NCI-H446 treated with DMSO at 0.1 percent for 48 hours (cell line): ENCODE measurements at places on chromosomes 4 and X.

DNA sequence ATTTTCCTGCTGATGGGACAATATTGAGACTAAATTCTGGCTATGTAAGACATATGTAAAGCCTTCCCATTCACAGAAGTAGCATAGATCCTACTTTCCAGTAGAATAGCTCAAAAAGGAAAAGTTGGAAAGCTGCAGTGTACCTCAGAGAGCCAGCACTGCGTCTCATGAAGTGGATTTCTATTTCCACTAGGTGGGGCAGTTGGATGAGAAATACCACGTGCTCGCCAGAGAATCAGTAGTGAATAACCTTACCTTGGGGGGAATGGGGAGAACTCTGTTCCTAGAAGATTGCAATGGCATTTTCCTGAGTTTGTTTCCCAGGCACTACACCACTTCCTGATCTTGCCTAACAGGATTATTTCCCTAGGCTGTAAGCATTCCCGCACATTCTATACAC lies 907.1 kb downstream of the FSTL5 start:
- DNase-seq = no peak

- DNase-seq = no peak
These were observed 371.7 kb downstream of the BCOR start for GRCh38 chrX:39725928-39726619.

- no peak for DNase-seq
These were observed 68.7 kb downstream of the APBB2 start for GRCh38 chr4:41145571-41146078.

- peak; percentile 45 for DNase-seq
These were observed 1196.7 kb downstream of the RAPGEF2 start for GRCh38 chr4:160299608-160300007.

DNA sequence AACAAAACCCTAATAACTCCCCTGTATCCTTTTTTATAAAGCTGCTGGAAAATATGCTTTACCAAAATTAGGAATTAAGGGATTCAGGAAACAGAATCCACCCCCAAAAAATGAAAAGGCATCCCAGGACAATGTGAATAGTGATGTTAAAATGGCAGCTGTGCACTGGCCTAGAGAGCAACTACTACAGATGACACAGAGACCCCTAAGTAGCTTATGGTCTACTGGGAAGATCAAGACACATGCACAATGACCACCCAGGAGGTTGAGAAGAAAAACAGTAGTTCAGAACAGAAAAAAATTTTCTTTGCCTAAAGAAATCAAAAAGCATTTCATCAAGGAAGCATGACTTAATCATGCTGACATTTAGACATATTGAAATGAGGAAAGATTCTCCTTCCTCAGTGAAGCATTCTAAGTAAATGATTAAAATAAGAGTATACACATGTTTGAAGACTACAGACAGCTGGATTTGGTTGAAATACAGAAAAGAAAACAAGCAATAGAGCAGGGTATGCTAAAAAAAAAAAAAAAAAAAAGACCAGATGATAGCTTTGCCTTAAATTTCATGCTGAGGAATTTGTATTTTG lies 117.3 kb downstream of the WDFY3 start:
- no peak for DNase-seq

DNA sequence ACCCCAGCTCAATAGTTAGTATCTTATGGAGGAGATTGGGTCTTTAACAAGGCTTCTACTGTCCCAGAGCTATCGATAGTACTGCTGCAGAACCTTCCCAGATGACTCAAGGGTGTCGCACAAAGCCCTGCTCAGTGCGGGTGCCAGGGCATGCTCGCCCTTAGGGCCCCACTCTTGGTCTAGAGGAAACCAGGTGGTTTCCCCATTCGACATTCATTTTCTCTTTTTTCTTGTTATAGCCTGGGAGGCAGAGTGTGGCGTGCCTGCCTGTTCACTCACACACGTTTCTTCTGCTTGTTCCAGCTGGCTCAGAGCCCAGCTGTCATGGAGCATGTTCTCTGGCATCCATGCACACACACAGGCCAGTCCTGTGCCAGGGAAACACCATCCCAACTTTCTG lies 144.5 kb downstream of the SMIM20 start:
- DNase-seq = peak; percentile 33

- peak; percentile 1 for DNase-seq
These were observed 317.7 kb upstream of the NOCT start for GRCh38 chr4:138697851-138698250.

DNA sequence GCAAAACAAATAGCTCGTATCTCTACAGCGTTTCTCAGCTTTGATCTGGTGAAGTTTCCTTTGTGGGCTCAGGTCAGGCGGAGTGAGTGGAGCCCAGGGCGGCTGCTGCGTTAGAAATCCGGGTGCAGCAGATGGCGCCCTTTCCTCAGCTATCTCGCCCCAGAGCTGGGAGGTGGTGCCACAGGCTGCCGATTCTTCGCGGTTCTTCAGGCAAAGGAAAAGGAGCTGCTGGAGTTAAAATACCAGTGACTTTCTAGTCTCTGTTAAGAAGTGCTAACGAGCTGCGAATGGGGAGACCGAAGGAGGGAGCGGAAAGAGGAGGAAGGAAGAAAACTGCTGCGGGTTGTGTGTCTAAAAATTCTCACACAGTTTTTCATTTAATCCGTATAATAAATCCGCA lies 114.6 kb downstream of the CPE start:
- no peak for DNase-seq

DNA sequence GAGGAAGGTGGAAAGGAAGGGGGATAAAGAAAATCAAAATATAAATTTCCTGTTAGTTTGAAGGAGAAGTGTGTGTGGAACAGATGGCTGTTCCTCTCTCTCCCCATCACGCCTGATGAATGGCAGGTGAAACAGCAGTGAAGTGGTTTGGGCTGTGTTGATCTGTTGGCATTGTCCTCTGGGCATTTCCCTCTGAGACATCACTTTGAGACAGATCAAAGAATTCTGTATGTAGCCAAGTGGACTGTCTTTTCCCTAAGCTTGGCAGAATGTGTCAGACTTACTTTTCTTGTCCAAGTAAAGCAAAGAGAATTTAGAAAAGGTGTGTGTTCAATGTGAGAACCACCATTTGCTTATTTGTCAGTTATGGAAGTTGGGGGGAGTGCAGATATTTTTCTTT lies 47.5 kb downstream of the SEPTIN11 start:
- peak; percentile 23 for DNase-seq

DNA sequence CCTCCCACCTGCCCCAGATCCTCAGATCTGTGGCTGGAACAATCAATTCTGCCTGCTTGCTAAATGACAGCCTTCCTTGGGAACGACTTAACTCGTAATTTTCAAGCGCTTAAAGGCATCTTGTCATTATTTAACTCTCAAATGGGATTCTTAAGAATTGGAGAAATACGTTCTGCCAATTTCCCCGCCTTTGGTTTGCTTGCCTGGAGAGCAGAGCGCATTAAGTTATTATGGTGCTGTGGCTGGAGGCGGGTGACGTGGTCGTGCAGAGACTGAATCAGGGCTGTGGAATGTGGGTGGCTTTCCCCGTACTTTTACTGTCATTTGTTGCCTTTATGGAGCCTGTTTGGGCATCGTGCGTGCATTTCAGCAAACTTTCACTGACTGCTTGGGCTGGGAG lies 78.9 kb upstream of the PSAPL1 start:
- DNase-seq = no peak

- no peak for DNase-seq
These were observed 2.8 kb downstream of the NHS start for GRCh38 chrX:17377795-17378194.

DNA sequence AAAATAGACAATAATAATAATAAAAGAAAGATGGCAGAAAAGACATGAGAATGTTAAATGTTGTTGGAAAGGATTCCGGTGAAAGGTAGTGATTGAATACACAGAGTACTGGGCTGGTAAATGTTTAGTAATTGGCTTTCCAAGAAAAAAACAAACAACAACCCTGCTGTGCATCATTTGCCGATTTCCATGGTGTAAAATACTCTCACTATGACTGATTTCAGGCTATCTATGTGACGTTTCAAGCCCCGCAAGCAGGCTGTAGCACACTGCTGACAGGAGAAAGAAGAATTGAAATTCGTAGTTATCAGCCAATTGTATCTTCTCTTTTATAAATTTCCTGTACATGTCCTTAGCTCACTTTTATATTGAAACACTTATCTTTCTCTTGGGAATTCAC lies 13.6 kb upstream of the SEPTIN6 start:
- no peak for DNase-seq

GRCh38 chrX:70253377-70254062 lies 6.5 kb downstream of the P2RY4 start:
- no peak for DNase-seq

DNA sequence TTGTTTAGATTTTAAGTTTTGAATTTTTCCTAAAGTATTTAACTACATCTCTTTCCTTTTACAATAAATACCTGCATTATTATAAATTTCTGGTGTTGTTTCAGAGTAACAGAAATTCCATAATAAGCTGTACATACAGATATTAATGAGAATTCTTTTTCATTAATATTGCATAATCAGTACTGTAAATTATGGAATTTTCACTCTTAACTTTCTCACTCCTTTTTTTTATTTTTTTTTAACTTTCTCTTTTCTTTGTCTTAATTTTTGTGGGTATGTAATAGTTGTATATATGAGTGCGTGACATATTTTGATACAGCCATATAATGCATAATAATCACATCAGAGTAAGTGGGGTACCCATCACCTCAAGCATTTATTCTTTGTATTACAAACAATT lies 110.5 kb downstream of the KLHL8 start:
- DNase-seq = no peak

DNA sequence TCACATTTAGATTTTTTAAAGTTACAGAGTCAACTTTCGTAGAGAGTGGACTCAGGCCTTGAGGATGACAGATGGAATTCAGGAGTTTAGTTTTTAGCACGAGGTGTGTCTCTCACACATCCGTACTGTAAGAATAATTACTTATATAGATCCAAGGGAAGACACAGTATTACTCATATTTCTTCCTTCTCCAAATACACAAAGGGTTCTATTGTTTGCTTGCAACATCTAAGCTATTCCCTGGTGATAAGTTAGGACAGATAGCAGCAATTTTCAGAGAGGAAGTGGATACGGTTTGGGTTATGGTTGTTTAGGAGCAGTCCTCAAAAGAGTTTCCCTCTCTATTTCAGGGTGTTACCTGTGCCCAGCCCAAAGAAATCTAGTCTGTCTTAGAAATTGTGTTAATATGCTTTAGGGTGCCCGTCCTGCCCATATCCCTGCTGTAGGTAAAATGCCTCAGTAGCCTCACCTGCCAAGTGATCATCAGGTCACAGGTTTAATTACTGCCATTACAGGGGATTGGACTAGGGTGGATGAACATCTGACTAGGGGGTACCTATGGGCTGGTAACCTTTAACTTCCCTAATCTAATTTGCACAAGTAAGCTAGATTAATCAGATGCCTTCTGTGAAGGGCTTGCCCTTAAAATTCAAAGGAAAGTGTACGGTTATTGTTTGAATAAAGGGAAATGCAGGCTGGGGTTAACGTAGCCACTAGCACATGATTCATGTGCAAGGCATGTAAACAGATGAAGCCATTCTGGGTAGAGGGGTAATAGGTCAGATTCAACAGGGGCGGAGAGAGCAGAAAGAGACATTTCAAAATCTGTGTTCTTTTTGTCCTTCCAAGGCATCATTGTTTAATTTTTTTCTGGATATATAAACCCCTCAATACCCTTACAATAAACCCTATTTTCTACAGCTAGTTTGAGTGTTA lies 8.7 kb upstream of the PPP3CA start:
- DNase-seq = no peak

GRCh38 chr4:76523593-76523992 lies 88.6 kb downstream of the SHROOM3 start:
- DNase-seq = no peak

GRCh38 chr4:163269869-163270268 lies 62.5 kb downstream of the NPY1R start:
- DNase-seq = no peak

GRCh38 chr4:38509551-38509950 lies 154.4 kb upstream of the KLF3 start:
- DNase-seq = no peak

DNA sequence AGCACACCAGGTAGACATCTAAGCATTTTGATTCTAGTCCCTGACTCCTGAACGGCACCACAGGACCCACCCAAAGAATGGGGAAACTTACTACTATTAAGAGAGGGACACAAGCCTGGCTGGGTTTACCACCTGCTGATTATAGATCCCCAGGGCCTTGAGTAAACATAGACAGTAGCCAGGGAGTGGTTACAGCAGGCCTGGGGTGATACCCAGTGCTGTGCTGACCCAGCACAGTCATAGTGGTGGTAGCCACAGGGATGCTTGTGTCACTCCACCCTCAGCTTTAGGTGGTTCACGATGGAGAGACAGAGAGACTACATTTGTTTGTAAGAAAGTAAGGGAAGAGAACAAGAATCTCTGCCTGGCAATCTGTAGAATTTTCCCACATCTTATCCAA lies 11.7 kb downstream of the CYSLTR1 start:
- DNase-seq = no peak

GRCh38 chr4:99504804-99505502 lies 5.9 kb upstream of the C4orf17 start:
- DNase-seq = no peak

DNA sequence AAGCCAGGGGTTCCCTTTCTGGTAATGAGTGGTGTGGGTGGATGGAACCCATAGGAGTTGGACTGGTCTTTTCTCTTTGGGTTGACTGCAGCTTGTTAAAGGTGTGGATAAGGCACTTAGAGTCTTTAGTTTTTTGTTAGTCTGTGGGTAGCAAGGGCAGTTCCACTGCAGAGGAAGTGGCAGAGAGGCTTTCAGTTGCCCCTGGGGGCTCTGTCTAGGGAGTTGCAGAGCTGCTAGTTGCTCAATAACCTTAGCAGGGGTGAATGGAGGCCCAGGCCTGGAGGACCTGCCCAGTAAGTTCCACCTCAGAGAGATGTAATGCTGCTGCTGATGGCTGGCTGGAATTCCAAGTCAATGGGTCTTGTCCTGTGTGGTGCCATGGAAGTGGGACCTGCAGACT lies 282.6 kb upstream of the NDST4 start:
- no peak for DNase-seq
